ENCODE measurements at places on chromosomes 7 and 10. TPM values are rescaled to one million over a fixed set of nuclear protein-coding genes. Genes with fewer than 3 reads are reported as not detected.

SLC39A12 gene
- total RNA-seq: not detected

ADRA2A gene
- not detected for total RNA-seq

EEPD1 gene
- total RNA-seq: 1.3 TPM

TAS2R16 gene
- total RNA-seq: not detected

VSIR gene
- total RNA-seq: 112 TPM

SAMD9L gene
- 19.1 TPM for total RNA-seq

RPS24 gene
- 1,680 TPM for total RNA-seq

FOXP2 gene
- total RNA-seq: not detected

TAS2R4 gene
- total RNA-seq: 0.62 TPM

Data from activated CD4-positive, alpha-beta memory T cell treated with anti-CD3 and anti-CD28 coated beads for 36 hours (primary cell).